EH (cell line): ENCODE measurements at places on chromosomes 5 and 9.

DNA sequence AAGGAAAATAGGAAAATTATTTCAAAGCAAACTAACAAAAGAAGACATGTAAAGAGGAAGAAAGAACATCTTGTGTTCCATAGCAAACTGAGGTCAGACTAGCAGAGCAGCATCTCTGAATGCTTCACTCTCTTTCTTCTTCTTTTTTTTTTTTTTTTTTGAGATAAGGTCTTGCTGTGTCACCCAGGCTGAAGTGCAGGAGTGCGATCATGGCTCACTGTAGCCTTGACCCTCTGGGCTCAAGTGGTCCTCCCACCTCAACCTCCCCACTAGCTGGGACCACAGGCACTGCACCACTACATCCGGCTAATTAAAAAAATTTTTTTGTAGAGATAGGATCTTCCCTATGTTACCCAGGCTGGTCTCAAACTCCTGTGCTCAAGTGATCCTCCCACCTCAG lies 36.6 kb downstream of the MELK start:
- no peak for DNase-seq

- DNase-seq = no peak
Measured at GRCh38 chr5:22542340-22542739, 310.8 kb downstream of the CDH12 start.

DNA sequence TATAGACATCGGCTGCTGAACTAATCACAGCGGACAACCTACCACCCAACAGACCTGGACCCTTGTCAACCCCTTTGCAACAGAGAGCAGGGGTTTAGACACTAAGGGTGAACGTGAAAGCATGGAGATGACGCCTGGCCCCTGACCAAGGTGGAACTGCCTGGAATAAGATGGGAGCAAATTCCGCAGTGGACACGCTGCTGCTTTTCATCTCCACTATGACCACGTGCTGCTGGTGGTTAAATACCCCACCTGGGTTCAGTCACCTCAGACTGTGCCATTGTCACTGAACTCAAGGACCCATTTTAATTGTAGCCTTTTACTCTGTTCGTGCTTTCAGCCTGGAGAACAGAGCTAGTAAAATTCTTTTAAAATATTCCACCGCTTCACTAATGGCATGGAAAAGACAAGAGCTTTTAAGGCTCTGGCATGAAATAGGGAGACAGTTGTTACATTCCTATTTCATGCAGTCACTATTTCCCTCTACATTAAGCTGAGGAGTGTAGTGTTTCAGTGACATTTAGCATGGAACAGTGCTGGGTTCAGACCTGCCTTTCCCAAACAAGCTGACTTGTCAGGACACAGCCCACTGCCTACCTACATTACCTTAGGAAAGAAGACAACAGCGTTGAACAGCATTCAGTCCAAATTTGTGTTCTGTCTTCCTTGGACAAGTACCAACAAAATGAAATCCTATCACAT lies 96.8 kb downstream of the ANKRD18B start:
- DNase-seq = peak; percentile 90

DNA sequence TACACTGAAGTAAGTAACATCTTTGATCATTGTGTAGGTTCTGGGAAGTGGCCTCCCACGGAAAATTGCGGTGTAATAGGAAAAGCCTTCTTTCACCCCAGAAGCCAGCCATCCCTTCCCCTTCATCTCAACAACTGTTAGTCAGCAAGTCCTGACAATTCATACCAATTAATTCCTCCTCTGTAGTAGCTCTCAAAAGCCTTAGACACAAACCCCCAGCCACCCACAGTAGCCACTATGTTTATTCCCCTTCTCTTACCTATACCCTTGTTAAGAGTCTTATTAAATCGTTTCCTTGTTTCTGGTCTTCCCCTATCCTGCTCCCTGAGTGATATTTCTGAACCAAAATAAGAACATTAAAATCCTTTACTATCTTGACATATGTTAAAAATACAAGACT lies 143.6 kb downstream of the PCSK5 start:
- DNase-seq = no peak

DNA sequence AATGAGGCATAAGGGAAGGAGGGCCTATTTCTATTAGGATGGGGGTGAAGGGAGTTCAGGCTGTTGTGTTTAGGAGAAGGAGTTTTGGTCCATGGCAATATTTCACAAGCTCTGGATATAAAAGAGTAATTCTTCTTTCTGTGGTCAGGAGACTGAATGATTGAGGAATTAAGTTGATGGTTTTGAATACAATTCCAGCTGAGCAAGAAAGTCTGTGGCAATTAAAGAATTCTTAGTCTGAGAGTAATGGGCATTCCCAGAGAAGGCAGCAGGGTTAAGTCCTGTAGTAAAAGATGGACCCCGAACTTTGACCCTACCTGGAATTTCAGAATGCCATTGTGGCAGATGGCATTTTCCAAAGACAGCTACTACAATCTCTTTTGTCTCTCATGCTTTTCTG lies 202.6 kb downstream of the TLE4 start:
- no peak for DNase-seq

- DNase-seq = peak; percentile 59
Measured at GRCh38 chr9:133711428-133712220, 26.5 kb downstream of the SARDH start.

DNA sequence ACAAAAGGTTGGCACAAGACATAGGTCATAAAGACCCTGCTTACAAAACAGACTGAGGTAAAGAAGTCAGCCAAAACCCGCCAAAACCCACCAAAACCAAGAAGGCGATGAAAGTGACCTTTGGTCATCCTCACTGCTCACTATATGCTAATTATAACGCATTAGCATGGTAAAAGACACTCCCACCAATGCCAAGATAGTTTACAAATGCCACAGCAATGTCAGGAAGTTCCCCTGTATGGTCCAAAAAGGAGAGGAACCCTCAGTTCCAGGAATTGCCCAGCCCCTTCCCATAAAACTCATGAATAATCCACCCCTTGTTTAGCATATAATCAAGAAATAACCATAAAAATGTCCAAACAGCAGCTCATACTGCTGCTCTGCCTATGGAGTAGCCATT lies 27.7 kb downstream of the MLLT3 start:
- no peak for DNase-seq

DNA sequence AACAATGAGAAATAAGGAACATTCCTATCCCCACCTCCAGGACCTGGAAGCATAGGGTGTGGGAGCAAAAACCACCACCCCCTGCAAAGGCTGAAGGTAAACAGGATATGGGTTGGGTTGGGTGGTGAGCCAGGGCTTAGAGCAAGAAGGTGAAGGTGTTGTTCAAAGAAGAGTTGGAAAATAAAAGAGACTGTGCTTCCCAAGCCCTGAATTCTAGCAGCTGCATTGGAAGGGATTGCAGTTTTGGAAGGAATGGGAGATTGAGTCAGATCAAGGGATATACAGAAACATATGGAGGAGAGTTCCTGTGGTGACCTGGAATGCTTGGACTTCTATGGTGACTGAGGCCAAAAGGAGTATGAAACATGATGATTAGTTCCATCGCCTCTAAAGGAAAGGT lies 24.7 kb upstream of the MTAP start:
- DNase-seq = peak; percentile 93

DNA sequence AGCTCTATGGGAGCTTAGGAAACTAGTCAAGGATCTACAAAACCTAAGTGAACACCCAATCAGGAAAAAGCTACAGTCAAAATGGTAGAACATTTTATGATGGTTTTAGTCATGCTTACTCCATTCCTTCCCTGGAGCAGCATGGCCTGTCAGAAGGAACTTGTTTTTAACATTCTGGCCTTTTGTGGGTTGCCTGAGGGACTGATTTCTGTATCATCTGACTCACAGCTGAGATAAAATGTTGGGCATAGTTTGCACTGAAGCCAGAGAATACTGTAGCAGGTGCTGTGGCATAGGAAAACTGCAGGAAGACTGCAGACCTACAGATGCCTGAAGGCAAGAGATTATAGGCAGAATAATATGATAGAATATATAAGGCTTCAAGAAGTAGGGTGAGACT lies 719.6 kb upstream of the GRAMD2B start:
- no peak for DNase-seq

GRCh38 chr5:72115296-72115695 lies 8.0 kb downstream of the MAP1B start:
- DNase-seq = peak; percentile 26

DNA sequence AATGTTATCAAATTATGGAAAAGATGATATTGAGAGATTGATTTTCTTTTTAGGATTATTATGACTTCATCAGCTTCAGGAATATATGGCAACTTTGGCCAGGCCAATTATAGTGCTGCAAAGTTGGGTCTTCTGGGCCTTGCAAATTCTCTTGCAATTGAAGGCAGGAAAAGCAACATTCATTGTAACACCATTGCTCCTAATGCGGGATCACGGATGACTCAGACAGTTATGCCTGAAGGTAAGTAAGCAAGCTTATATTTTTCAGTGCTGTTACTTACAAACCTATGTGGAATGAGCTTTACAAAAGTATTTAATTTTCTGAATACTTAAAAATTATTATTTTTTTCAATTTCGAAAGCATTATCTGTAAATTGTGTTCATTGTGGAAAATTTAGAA lies 26.5 kb downstream of the HSD17B4 start:
- peak; percentile 11 for DNase-seq

GRCh38 chr5:97162045-97162444 lies 19.6 kb upstream of the LIX1 start:
- peak; percentile 76 for DNase-seq

GRCh38 chr5:139140591-139141071 lies 57.5 kb downstream of the SIL1 start:
- peak; percentile 81 for DNase-seq

- peak; percentile 74 for DNase-seq
Measured at GRCh38 chr5:142063878-142064331, 44.7 kb upstream of the NDFIP1 start.

DNA sequence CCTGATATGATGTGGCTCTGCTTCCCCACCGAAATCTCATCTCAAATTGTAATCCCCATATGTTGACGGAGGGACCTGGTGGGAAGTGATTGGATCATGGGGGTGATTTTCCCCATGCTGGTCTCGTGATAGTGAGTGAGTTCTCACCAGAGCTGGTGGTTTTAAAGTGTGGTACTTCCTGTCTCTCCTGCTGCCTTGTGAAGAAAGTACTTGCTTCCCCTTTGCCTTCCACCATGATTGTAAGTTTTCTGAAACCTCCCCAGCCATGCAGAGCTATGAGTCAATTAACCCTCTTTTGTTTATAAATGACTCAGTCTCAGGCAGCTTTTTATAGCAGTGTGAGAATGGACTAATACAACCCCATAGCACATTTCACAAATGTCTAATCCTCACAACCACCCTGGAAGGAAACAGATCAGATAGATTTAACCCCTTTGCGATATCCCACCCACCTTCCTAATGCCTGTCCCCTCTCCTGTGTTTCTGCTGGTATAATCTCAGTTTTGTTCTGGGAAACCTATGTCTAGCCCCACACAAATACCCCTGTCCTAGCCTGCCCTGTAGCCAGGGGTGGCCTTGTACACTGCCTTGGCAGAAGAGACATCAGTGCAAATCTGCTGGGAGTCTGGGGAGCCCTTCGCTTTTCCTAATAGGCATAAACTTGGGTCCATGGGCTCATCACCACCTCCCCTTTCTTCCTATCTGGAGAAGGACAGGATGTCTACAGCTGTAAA lies 157.0 kb upstream of the RAI14 start:
- DNase-seq = peak; percentile 95

GRCh38 chr9:73210886-73211666 lies 59.4 kb downstream of the ANXA1 start:
- DNase-seq = no peak

- DNase-seq = no peak
Measured at GRCh38 chr9:69744688-69745380, 15.0 kb downstream of the PTAR1 start.

- peak; percentile 80 for DNase-seq
Measured at GRCh38 chr5:56951946-56952691, at the start of gene MIER3. Gene MIER3, minus strand, starts transcription at chr5:56952123. Its CDS starts 21 bp downstream, at chr5:56952102.

DNA sequence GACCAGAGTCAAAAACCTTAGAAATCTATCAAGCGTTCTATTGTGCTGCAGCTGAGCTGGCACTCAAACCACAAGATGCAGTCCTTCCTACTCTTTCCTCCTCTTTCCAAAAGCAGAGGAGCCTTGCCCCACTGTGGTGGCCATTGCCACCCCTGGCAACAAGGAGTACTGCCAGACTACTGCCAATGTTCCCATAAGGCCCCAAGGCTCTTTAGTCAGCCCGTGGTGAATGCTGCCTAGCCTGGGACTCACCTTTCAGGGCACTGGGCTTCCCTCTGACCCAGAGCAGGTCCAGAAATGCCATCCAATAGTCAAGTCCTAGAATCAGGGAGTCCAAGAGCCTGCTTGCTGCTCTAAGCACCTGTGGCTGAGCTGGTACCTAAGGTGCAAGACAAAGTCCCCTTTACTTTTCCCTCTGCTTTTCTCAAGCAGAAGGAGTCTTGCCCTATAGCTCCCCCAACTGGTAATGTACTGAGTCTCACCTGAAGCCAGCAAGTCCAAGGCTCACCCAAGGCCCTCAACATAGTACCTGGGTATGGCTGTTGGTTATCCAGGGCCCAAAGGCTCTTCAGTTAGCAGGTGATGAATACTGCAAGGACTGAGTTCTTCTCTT lies 219.4 kb downstream of the ATPSCKMT start:
- peak; percentile 58 for DNase-seq

DNA sequence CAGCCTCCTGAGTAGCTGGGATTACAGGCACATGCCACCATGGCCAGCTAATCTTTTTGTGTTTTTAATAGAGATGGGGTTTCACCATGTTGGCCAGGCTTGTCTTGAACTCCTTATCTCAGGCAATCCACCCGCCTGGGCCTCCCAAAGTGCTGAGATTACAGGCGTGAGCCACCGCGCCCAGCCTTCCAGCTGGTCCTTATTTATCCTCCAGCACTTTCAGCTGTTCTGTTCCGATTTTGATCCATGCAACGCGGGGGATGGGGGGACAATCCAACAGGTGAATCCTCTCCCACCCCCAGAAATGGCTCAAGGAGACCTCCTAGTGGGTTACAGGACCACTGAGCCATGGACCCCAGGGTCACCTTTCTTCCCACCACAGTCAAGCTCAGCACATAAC lies 14.7 kb upstream of the CDKN2AIPNL start:
- no peak for DNase-seq

- peak; percentile 47 for DNase-seq
Measured at GRCh38 chr9:105401651-105402050, 46.2 kb upstream of the FSD1L start.

DNA sequence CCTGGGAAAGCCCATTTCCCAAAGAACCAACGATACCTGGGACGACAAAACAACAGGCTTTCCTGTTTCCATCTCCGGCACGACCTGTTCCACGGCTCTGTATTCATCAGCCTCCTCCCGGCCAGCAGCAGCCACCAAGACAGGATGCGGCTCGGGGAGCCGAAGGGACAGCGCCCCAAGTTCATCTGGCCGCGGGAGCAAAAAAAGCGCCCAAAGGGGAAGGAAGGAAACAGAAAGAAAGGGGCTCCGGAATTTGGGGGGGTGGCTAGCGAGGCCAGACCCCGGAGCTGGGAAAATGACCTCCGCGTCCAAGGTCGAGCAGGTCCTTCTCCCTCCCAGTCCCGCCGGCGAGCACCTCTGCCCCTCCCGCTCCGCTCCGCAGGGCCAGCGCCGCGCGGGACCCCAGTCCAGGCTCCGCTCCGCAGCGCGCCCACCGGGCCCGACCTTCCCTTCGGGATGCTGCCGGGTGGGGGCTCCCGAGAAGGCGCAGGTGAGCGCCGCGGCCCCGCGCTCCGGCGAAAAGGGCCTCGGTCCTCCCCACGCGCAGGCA lies 608 bp downstream of the ELOVL7 start:
- DNase-seq = peak; percentile 21
